ENCODE measurements at places on chromosomes 6 and 20.
A peak's percentile ranks its signal among the peaks of the same experiment; 100 is the strongest.

GRCh38 chr6:100575921-100576320 lies 111.2 kb upstream of the SIM1 start:
- no peak for DNase-seq

DNA sequence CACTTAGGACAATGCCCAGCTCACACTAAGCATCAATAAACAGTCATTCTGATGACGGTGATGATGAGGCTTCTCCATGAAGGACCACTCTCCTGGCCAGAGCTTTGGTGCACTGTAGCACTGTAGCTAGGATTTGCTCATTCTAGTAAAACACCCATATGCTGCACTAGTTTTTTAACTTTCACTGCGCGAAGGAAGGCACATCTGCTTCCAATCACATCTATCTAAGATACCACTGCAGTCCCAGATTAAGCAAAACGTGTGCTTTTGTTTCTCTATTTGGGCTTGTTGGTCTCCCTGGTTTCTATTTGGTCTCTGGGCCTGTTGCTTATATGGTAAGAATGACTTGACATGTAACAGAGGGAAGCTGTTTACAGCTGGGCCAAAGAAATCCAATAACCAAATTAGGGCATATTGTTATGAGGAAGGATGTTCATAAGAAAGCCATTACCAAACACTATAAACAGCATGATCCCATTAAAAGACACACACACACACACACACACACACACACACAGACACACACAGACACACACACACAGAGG lies 62.4 kb downstream of the FAM229B start:
- DNase-seq: no peak

- no peak for DNase-seq
Observed at GRCh38 chr6:1729133-1729749, 119.5 kb downstream of the FOXC1 start.

- no peak for DNase-seq
Observed at GRCh38 chr6:90222008-90222407, 74.6 kb downstream of the BACH2 start.

DNA sequence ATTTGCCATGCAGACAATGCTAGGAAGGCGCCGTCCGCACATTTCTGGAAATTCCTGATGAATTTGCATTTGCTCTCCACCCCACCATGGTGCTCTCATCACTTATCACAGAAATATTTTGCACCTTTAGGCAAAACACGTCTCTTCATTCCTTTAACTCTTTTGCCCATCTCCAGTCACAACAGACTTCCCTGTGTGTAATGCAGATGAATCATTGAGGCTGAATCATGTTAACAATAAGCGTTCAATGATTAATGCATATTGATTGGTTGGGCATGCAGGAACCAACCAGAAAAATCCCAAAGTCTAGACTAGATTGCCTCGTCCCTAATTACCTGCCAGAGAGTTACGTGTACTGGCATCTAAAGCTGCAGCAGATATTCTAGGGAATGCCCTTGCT lies 80.0 kb upstream of the ATXN1 start:
- DNase-seq: no peak

GRCh38 chr6:111912904-111913303 lies 39.7 kb upstream of the FYN start:
- no peak for DNase-seq

DNA sequence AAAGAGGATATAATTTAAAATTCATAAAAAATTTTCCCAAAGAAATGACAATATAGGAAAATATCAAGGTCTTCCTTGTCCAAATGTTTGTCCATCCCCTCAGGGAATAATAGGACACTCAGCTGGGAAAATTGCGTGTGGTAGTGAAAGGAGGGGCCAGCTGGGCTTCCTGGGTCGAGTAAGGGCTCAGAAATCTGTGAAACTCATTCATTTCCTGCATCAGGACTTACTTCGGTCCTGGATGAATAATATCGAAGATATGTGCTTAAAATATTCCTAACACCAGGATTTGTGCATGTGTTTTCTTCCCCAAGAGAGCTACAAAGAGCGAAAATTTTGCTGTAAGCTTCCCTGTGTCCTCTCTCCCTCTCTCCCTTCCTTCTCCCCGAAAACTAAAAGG lies 118.2 kb upstream of the GJE1 start:
- DNase-seq: peak; percentile 41

GRCh38 chr6:135651964-135652755 lies 154.6 kb upstream of the AHI1 start:
- no peak for DNase-seq

DNA sequence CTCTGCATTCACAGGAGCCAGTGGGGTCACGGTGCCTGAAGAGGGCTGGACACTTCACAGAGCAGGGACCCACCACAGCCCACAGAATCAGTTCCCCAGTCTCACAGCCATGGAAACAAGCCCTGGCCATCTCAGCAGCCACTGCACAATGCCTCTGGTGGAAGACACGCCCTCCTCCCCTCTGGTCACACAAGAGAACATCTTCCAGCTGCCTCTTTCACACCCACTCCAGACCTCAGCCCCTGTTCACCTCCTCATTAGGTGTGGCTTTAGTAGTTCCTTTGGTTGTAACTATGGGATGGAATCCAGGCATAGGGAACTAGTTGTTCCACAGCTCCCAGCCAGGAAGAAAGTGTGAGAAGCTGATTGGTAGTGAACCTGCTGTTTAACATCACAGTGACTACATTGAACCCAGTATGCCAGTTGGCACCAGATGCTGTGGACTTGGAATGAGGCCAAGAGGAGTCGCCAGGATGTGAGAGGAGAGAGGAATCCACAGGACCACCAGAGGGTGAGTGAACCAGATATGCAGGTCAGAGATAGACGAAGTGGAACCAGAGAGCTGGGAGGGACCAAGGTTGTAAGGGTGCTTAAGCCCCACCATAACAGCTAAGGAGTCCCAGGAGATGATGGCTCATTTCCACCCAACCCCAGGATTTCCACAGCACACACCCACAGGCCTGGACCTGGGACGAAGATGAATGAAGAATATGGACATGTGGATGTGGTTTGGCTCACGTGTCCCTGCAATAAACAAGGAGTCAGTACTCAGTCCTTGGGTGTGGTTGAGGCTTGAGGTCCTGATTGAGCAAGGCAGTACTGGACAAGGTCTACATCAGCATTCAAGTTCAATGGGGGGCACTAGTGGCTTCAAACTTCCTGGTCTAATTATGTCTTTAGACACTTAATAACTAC lies 8.8 kb upstream of the BTN3A3 start:
- DNase-seq: no peak

DNA sequence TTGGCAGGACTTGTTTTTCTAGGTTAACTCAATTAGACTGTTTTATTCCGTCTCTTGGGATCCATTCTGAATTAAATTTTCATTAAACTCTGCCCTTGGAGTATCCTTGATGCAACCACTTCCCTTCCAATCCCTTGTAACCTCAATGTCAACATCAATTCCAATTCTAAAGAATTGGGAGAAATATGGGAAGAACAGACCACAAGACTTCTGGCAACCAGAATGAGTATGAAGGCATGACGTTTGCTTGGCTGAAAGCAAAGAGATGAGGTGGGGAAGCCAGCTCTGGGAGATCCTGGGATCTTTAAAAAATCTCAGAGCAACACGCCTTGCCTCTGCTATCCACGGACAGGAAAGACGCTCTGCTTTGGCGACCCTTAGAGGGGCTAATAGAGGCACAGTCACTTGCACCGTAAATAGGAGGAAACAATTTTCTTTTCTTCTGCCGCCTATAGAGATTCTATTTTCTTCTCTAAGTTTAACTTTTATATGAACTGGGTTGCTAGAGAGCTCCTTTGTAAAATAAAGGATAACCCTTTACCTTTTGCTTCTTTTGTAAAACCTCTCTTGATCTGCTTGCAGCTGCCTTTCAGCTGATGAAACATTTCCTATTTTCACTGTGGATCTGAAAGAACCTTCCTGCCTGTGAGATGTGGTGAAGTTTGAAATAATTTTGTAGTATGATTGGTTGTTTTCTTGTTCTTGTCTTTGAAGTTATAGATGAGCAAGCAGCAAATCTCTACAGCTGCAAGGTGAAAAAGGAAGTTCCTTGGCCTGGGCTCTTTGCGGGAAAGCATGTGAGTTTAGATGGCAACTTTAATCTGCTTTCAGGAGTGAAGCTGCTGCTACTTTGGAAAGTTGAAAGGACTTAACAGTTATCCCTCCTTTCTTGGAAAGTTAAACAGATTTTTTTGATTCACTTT lies at the start of gene ASIP:
Gene ASIP (plus strand): TSS at position 731 of the 923 bp plus-strand sequence. CDS start 18,952 bp downstream, outside the sequence.
- no peak for DNase-seq

DNA sequence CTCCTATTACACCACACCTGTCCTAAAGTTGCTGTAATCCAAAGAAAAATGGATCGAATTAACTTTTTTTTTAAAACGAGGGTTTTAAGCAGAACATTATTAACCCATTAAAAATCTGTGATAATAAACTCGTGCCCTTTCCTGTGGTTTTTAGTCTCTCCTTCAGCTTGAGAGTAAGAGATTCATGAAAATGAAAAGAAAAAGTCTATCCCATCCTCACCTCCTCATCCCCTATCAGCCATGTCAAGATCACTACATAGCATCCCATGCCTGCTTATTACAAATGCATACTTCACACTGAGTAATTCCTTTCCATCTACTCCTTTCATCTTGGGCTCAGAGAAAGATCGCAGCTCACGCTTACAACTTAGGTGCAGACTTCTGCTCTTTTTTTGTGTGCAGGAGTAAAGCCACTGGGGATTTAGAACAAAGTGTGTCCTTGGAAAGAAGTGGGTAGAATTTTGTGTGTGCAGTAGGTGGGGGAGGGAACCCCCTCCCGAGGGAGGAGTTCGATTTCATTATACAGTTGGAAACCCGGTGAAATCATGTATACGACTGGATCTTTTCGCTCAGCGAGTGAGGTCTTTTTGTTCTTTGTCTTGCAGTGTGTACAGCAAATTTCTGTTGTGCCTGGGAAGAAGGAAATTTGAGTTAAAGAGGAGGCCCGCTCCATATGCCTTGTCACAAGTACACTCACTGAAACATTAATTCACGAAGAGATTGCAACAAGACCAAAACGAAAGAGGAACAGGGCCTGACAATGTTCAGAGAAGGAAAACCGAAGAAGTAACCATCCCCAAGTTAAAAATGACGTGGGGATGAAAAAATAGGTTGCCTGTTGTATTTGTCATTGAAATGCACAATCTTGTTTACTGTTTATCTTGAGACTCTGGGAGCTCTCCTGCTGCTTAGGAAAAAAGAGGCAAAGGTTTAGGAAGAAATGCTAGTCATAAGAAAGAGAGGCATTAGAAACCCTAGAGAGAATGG lies 146.5 kb upstream of the ZNF217 start:
- no peak for DNase-seq

- no peak for DNase-seq
Observed at GRCh38 chr6:32223258-32224235, at the start of gene NOTCH4. Gene NOTCH4 (minus strand): TSS chr6:32224067. CDS start chr6:32223928, 139 bp downstream.

GRCh38 chr6:40710626-40711330 lies 123.6 kb upstream of the LRFN2 start:
- no peak for DNase-seq

DNA sequence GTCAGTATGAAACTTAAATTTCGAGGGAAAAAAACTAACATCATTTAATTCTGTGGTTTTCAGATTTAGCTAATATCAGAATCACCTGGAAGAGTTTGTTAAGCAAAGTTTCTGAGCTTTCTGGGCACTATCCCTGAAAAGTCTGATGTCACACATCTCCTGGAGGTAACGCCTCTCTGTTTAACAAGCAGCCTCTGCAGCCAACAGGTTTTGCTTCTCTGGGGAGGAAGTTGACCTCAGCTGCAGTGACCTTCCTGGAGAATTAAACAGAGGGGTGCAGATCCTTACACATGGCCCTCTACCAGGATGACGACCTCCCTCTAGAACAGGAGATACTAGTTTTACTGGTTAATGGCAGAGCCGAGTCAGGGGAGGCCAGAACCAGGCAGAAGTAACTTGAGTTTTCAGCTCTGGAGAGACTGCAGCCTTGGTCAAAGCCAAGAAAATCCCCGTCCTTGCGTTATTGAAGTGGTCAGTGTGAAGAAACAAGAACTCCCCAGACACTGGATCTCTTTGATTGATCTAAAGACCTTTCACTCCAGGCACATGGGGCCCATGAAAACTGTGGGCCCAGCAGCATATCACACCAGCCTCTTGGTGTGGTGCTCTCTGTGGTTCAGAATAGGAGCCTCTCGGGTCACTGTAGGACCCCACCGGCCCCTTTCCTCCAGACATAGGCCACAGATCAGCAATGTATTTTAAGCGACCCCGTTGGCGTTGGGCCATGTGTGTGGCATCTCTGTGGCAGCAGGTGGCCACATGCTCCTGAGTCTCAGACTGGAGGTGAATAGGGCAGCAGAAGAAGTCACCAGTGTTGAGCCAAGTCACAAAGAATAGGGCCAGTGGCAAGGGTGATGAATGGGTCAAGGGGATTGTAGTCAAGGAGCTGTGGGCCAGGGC lies 33.4 kb upstream of the CCR6 start:
- DNase-seq: no peak

GRCh38 chr6:33547499-33547898 lies 32.6 kb downstream of the BAK1 start:
- DNase-seq: no peak

DNA sequence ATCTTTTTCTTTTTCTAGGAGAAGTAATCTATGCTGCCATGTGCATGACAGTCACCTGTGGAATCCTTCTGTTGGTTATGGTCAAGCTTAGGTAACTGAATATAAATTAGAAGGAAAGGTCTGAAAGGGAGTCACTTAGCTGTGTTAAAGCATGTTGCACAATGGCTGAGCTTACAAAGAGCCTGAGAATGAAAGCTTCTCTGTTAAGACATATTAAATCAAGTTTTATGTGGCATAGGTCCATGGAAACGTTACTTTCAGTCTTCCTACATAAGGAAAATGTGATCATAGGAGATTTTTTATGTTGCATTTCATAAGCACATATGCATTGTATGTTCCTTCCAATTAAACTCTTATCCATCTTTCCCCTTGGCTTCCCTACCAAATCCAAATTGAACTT lies 72.1 kb downstream of the GFRAL start:
- DNase-seq: no peak

- DNase-seq: no peak
Observed at GRCh38 chr6:72495441-72495840, 126.4 kb upstream of the KCNQ5 start.

DNA sequence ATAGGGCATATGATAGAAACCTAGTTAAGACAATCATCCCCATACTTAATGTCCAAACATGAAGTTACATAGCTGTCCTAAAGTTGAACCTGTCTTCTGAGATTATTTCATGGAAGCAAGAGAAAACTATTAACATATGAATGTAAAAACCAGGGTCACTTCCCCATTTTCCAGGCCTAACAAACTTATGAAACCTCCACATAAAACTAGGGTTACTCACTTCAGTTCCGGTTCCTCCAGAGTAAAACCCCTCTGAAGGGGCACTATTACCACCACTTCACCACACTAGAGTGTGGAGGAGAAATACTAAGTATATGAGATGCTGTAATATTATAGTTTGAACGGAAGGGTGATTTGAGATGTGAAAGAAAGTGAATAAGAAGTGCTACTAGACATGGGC lies 14.9 kb downstream of the PRKN start:
- no peak for DNase-seq
